ENCODE measurements at places on chromosomes 12 and 14.

DNA sequence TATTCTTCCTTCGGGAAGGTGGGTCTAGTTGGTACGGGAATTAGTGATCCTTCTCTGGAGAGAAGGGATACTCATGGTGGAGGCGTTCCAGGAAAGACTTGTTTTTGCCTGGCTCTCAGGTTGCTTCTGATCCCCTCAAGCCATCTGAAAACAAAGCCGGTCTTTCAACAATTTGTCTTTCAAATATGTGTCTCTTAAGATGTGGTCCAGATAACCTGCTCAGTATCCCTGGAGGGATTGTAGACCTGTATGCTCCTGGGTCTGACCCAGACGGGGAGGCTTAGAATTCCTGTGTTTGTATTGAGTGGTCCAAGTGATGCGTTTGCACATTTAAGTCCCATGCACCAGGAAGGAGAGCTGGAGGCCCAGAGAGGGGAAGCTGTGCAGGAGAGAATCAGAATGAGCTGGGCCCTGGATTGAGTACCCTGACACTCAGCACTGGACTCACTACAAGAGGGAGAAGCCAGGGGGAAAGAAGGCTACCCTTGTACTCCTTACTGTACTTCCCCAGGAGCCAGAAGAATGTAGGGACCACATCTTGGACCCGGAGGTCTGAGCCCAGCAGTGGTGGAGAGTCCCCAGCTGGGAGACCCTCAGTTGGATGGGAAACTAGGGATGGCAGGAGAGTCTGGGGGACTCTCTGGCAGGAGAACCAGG lies 40.4 kb downstream of the ERH start:
- no peak for DNase-seq

GRCh38 chr12:38906482-38907200 lies 1.2 kb upstream of the CPNE8 start:
- peak; percentile 91 for DNase-seq

DNA sequence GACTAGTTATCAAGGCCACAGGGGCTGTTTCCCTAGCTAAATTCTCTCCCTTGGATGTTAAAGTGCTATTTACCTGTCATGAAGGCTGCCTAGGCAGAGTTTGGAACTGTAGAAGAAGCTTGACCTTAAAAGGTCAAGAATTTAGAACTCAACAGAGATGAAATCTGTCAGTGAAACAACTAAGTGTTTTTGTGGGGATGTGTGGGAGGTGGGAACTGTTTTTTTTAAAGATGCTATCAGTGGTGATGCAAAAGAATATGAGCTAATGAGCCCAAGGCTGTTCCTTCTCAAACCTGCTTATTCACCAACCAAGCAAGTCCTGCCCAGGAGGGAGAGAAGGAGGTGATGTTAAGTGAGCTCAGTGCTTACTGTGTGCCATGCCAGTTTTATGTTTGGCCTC lies 40.8 kb upstream of the POC1B start:
- no peak for DNase-seq

- no peak for DNase-seq
Measured at GRCh38 chr12:13223179-13223804, 26.8 kb downstream of the EMP1 start.

- DNase-seq, result no peak
Measured at GRCh38 chr14:86712176-86712575, 1182.2 kb downstream of the FLRT2 start.

GRCh38 chr12:22530-23201 lies 43.9 kb upstream of the IQSEC3 start:
- no peak for DNase-seq

DNA sequence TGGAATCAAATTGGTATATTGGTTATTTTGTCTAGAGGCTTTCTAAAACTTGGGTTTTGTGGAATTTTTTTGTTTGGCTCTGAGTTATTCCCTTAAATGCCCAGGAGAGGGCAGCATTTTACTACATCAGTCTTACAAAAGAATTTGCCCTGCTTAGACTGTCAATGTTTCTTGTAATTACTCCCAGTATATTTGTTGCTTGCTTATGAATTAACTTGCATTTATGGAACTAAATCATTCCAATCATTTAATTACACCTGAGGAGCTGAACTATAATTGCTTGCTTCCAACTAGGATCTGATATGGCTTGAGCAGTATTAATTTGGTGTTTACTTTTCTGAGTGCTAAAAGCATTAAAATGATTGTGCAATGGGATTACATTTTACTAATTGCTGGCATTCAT lies 48.7 kb downstream of the MIPOL1 start:
- DNase-seq, result peak; percentile 12

GRCh38 chr12:82054566-82054965 lies 295.4 kb upstream of the PPFIA2 start:
- no peak for DNase-seq

- DNase-seq, result no peak
Measured at GRCh38 chr14:72275242-72275641, 343.0 kb downstream of the RGS6 start.

DNA sequence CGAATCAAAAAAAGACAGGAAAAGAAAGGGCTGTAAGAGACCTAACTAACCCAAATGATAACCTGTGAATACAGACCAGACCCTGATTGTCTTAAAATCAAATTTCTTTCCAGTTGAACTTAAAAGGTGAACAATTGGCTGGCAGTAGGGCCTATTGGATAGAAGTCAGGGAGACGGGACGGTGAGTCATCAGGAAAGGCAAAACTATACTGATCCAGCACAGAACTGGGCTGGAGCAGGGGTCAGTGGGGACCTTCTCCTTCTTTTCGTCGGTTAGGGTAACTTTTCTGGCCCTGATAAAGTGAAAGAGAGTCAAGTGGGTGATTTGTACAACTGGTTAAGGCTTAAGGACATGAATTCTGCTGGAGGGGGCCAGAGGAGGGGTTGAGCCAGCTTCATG lies 84.9 kb upstream of the OTX2 start:
- DNase-seq, result no peak
